ENCODE measurements at places on chromosomes 16 and 17.

DNA sequence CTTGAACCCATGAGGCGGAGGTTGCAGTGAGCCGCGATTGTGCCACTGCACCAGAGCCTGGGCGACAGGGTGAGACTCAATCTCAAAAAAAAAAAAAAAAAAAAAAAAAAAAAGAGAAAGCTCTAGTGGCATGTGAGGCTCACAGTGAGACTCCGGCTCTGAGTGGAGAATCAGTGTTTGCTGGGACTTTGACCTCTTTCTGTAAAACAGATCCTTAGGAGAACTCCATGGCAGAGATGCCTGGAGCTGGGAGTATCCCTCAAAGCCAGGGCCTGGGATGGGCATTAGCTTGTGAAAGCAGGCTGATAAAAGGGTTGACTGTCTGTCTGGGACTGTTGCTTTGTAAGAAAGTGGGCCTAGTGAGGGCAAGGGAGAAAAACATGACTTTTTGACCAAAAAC is 46.4 kb downstream of the ZNF207 start:
- no peak overlapping the region for H3K27ac ChIP-seq
- no peaks in the 10 kb centered on the region for H3K4me1 ChIP-seq
- H3K36me3 ChIP-seq, result no peaks in the 10 kb centered on the region
- no peak for DNase-seq
- H3K4me3 ChIP-seq, result no peak overlapping the region

DNA sequence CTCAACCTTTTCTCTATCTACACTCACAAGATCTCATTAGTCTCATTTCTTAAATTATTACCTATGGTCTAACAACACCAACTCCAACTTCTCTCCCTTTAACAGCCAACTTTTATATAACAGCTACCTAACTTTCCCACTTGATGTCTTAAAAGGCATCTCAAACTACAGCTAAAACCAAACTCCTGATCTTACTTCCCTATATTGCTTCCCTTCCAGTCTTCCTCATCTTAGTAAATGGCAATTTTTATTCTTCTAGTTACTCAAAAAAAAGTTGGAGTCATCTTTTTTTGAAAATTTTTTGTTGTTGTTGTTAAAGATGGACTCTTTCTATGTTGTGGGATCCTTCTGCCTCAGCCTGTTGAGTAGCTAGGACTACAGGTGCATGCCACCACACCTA is 15.3 kb downstream of the SRR start:
- peaks cover 25% of the 10 kb centered on the region for H3K36me3 ChIP-seq
- DNase-seq, result no peak
- no peaks in the 10 kb centered on the region for H3K27me3 ChIP-seq
- no peaks in the 10 kb centered on the region for H3K4me1 ChIP-seq
- no peak overlapping the region for H3K4me3 ChIP-seq

GRCh38 chr17:21028192-21028591 is 14.6 kb downstream of the USP22 start:
- H3K4me1 ChIP-seq, result peaks cover 47% of the 10 kb centered on the region
- H3K4me3 ChIP-seq, result no peak overlapping the region
- H3K27ac ChIP-seq, result peak overlapping the region; percentile 82
- H3K27me3 ChIP-seq, result no peaks in the 10 kb centered on the region

DNA sequence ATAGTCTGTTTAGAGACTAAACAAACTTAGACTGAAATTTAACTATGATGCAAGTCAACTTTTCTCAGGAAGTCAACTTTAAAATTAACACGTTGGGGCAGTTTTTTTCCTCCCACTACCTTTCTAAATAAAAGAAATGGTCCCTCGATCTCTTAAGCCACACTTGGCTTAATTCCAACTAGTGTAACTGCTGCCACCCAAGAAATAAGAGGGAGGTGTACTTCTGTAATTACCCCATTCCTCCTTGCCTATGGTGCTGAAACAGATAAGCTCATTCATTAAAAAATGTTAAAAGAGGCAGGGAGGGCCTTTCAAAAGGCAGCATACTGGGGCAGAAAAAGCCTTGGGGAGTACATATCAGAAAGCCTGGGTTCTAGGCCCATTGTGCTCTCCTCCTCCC is 59.8 kb downstream of the NCOR1 start:
- peaks cover under 1% of the 10 kb centered on the region for H3K4me1 ChIP-seq
- no peak overlapping the region for H3K27ac ChIP-seq
- peaks cover 23% of the 10 kb centered on the region for H3K36me3 ChIP-seq
- no peak overlapping the region for H3K4me3 ChIP-seq

DNA sequence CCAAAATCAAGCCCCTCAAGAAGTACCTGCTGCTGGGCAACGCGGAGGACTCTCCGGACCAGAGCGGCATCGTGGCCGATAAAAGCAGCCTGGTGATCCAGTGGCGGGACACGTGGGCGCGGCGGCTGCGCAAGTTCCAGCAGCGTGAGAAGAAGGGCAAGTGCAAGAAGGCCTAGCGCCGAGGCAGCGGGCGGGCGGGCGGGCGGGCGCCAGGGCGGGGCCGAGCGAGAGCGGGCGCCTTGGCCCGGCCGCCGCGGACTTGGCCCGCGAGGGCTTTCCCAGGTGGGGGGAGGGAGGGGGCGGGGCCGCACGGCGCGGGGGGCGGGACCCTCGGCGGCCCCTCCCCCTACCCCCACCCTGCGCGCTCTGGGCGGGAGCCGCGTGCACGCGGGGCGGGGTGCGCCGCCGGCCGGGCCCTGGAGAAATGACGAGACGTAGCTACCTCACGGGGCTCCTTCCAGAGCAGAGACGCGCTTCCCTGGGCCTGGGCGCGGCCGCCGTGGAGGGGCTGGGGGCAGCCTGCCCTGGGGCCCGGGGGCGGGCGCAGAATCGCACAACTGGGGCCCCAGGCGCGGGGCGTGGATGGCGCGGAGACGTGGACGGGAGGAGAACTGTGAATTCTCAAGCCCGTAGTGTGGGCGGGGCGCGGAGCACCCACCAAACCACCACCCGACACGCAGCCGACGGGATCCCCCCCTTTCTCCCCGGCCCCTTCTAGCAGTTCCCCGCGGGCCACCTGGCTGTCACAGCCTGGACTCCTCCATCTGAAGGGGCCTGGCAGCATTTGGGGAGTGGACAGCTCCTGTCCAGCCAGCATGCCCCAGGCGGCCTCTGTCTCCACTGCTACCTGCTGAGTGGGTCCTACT is 218.7 kb downstream of the NTN1 start:
- H3K27ac ChIP-seq, result peak overlapping the region; percentile 37
- H3K4me3 ChIP-seq, result peak overlapping the region; percentile 65
- H3K27me3 ChIP-seq, result peaks cover 2% of the 10 kb centered on the region
- no peaks in the 10 kb centered on the region for H3K36me3 ChIP-seq

Data from osteoblast (primary cell).